Left cardiac atrium (tissue), 4 donors: ENCODE measurements at places on chromosomes 5 and 9. TPM values are rescaled to one million over a fixed set of nuclear protein-coding genes. Genes with fewer than 3 reads are reported as not detected.

The IL33 gene
- total RNA-seq = 50.1 TPM

The VLDLR gene
- 95.8 TPM for total RNA-seq

DNA sequence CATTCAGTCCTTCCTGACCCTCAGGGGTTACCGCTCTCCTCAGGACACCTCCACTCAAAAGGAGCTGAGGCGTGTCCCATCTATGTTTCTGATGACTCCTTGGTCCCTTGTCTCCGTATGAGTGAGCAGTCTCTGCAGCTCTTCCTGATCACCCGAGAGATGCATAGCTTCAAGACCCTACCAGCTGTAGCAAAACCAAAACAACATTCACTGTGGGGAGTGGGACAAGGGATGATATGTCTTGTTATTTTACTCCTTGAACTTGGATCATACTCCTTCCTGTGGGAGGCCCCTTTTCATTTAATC is 14.4 kb downstream of the GLDC start:
- no peak for DNase-seq

GRCh38 chr5:92641031-92641962 is 939.7 kb downstream of the NR2F1-AS1 start:
- no peak for DNase-seq

- no peak for DNase-seq
These were observed 20.8 kb upstream of the CKMT2 start for GRCh38 chr5:81212211-81212751.

DNA sequence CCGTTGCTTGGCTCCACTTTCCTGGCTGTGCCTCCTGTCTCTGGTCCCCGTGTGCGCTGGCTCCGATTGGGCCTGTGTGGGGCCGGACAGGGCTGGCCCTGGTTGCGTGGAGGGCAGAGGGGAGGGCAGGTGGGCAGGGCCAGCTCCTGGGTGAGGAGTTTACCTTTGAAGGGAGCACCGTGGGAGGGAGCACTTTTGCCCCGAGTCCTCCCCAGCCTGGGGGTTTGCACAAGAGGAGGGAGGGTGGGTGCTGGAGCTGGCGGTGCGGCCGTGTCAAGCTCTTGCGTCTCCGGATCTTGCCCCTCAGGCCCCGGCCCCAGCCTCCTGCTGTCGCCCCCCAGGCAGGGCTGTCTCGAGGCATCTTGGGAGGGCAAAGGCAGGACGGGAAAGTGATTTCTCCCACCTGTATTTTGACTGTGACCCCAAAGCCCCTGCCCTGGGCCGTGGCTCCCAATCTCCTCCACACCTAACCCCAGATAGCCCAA is 48.3 kb upstream of the EXOC3 start:
- peak; percentile 12 for DNase-seq

DNA sequence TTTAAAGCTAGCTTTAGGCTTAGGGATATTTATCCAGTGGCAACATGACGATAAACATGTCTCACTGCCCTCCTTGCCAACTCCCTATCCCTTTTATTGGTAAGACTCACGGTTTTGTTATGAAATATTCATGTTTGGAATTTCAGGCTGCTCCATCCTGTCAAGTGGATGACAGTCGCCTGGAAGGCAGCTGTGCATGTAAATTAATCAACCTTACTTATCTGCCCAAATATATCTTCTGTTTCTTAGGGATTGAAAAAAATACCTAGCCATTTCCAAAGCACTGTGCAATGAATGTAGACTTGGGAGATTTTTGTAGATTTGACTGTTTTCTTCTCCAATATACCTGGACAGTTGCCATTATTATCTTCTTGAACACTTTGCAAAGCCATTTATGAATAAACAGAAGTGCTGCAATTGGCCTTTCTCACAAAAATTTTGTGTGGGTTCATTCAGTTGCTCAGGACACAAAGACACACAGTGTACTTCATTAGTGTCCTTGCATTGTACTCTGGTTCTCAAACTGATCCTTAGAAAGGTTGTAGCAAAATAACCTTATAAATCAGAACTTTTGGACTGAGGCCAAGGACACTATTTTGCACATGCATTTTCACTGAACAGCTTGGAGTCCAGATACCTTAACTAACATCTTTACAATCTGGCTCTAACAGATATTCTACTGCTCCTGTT is 889.4 kb upstream of the SEMA6A start:
- DNase-seq = no peak
